ENCODE measurements at places on chromosomes 7 and 10. TPM values are rescaled to one million over a fixed set of nuclear protein-coding genes. Genes with fewer than 3 reads are reported as not detected.

CHAT gene
- not detected for total RNA-seq

PON2 gene
- total RNA-seq, result 39.9 TPM

DNA sequence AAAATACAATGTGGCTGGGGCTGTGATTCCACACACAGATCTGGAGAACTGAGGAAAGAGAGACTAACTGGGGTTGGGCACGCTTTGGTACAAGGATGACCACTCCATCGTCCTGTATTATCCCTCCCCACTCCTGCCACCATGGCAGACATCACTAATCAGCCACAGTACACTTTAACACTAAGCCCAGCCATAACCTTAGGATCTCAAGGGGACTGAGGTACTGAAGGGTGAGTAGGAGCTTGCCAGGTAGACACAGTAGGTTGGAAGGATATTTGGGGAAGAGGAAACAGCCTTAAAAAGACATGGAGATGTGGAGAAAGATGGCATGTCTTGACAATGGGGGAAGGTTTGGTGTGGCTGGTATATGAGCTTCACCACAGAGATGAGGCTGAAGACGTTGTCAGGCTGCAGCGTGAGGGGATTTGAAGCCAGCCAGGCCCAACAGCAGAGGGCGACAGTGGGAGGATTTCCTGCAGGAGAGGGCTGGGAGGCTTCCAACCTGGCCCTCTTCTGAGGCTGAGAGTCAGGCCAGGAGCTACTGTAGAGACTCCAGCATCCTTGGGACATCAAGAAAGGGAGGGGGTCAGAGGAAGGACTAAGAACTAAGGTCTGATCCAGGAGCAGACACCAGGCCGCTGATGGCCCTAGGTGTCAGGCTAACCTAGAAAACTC is 58.6 kb upstream of the COL13A1 start:
- DNase-seq, result peak; percentile 62

SMKR1 gene
- total RNA-seq, result not detected

DNA sequence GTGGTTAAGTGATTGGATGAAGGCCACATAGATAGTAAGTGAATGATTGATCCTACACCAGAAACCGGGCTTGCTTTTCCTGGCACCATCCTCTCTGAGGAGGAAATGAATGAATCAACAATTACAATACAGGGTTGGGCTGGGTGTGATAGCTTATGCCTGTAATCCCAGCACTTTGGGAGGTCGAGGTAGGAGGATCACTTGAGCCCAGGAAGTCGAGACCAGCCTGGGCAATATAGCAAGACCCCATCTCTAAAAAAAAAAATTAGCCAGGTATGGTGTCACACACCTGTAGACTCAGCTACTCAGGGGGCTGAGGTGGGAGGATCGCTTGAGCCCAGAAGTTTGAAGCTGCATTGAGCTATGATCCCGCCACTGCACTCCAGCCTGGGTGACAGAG is 111.5 kb downstream of the COL26A1 start:
- no peak for DNase-seq

- no peak for DNase-seq
Measured at GRCh38 chr10:69635428-69636272, 5.6 kb downstream of the FAM241B start.

VSTM4 gene
- total RNA-seq, result 12.2 TPM

- DNase-seq, result peak; percentile 87
Measured at GRCh38 chr7:28685644-28686417, 272.3 kb downstream of the TRIL start.

- no peak for DNase-seq
Measured at GRCh38 chr7:52507546-52508255, 527.7 kb upstream of the POM121L12 start.

CPN1 gene
- not detected for total RNA-seq

- no peak for DNase-seq
Measured at GRCh38 chr7:50791938-50792341, 9.2 kb upstream of the GRB10 start.

PPP2R2D gene
- 43.1 TPM for total RNA-seq

- DNase-seq, result no peak
Measured at GRCh38 chr10:82084904-82085303, 209.9 kb downstream of the NRG3 start.

ZNF736 gene
- 3.8 TPM for total RNA-seq

DNA sequence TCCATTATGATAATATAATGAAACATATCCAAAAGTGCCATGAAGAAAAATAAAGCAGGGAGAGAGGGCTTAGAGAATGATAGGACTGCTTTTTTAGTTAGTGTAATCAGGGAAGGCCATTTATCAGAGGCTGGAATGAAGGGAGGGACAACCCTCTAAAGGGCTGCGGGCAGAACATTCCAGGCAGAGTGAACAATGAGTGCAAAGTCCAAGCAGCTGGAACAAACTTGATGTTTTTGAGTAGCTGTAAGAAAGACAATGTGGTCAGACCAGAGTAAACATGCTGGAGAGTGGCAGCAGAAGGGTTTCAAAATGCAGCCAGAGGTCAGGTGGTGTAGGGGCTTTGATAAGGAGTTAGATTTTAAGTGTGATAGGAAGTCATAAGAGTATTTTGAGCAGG is 65.6 kb upstream of the CCDC6 start:
- DNase-seq, result no peak

DNA sequence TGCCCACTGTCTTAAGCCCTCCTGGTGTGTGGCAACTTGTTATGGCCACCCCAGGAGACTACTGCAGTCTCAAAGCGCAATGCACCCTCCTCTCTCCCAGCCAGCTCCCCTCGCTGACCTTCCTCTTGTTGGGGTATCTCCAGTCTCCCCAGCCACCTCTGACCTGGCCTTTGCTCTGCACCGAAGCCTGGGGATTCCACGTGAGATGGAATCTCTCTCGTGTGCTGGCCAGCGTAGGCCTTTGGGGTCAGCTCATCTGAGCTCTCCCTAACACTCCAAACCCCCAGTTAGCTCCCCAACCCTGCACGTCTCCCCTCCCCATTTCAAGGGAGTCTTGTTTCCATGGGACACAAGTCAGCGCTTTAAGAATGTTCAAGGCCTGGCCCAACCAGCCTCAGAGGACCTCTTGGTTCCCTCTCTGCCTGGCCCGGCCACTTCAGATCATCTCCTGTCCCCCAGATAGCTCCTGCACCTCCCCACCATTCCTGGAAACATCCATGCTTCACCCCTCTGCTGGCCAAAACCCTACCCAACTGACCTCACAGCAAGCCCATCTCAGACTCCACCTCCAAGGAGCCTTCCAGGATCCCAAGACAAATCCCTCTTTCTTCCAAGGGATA is 11.2 kb downstream of the ITPRIP start:
- no peak for DNase-seq

- DNase-seq, result no peak
Measured at GRCh38 chr10:49397036-49397999, 1.4 kb upstream of the DRGX start.

TMEM270 gene
- not detected for total RNA-seq

PTF1A gene
- not detected for total RNA-seq

- DNase-seq, result no peak
Measured at GRCh38 chr7:90551036-90551435, 45.1 kb upstream of the CDK14 start.

FAM25C gene
- total RNA-seq, result not detected

TRPV5 gene
- not detected for total RNA-seq

DNA sequence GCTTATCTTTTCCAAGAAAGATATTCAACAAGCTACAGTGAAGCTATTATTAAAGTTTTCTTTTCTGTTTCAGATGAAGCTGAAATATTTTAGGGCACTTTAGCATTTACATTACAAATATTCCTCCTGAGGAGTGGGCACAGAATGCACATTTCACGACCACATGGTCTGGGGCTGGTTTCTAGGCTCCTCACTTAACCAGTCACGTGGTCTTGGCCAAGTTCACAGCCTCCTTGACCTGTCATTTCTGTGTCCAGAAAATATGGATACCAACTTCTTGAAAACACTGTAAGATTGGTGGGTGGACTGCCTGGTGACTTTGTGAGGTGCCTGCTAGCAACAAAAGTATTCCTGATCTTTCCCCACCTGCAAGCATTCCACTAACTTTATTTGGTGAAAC is 70.9 kb downstream of the FAM171A1 start:
- no peak for DNase-seq

KLF14 gene
- total RNA-seq, result 0.07 TPM

STEAP4 gene
- 21.7 TPM for total RNA-seq

GRCh38 chr7:80957226-80957777 is 38.5 kb upstream of the SEMA3C start:
- DNase-seq, result no peak

- peak; percentile 86 for DNase-seq
Measured at GRCh38 chr7:151876899-151877777, at the start of gene PRKAG2. PRKAG2 (minus strand) TSS chr7:151877115; CDS start chr7:151876620, 495 bp downstream.

ARHGAP21 gene
- total RNA-seq, result 57.9 TPM

DNA sequence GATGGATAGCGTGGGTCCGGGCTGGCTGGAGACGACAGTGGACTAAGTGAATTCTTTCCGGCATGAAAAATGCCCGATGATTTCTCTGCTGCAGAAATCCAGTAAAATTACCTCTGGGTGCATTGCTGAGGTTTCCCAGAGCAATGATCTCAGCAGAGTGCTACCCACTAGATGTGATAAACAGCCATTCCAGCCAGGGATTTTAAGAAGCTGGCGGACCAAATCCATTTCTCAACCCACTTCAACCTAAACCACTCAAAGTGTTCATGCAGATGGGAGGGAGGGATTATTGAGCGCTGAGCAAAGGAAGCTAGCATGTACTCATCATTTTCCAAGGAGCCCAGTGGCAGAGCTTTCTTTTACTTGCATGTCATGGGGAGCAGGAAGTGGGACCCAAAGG is 116.7 kb downstream of the PRKCQ start:
- no peak for DNase-seq

- no peak for DNase-seq
Measured at GRCh38 chr7:80719261-80719660, 80.8 kb downstream of the CD36 start.

Measured in left ventricle myocardium superior (tissue), 1 donor.